GDM1 (cell line): ENCODE measurements at places on chromosomes 7 and 10.

DNA sequence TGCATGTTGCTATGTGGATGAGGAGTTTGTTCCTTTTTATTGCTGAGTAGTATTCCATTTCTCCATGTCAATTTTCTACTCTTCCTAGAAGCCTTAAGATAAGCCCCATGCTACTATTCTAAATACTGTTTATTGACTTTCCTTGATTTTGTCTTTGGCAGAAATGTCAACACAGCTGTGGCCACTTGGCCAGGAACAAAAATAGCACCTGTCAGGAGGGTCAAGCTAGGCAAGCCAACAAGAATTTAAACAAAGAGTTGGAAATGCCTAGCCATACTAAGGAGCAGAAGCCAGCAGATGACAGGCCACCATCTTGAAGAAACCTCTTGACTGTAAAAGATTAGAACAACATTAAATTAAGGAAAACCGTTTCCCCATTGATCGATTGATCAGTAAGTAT is 34.7 kb downstream of the JAZF1 start:
- DNase-seq = no peak

DNA sequence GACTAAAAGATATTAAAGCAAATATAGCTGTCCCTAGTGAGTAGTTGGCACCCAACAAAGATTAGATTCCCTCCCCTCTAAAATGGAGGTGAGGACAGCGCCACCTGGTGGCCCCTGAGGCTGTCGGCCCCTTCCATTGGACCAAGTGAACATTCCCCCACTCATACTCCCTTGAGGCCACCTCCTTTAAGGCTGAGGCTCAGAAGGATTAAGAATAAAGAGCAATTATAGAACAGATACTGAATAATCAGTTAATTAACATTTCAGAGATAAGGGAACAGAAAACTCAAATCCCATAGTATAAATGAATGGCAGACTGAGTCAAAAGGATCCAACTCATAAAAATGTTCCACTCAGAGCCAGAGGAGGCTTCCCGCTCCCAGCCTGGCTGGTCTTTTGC is 130.4 kb upstream of the GHITM start:
- peak; percentile 18 for DNase-seq

GRCh38 chr7:147646568-147646967 is 944.0 kb upstream of the C7orf33 start:
- DNase-seq = no peak

- peak; percentile 94 for DNase-seq
Observed at GRCh38 chr7:139855498-139856270, 26.6 kb downstream of the TBXAS1 start.
